Effector memory CD8-positive, alpha-beta T cell (primary cell): ENCODE measurements at places on chromosomes 4 and X.
A peak's percentile ranks its signal among the peaks of the same experiment; 100 is the strongest.

GRCh38 chrX:153762626-153763173 is 1.3 kb upstream of the PLXNB3 start:
- no peak for DNase-seq
- H3K36me3 ChIP-seq: no peaks in the 10 kb centered on the region
- H3K4me1 ChIP-seq: no peaks in the 10 kb centered on the region
- H3K4me3 ChIP-seq: no peak overlapping the region
- H3K27me3 ChIP-seq: no peaks in the 10 kb centered on the region
- no peak overlapping the region for H3K27ac ChIP-seq

- H3K36me3 ChIP-seq: peaks cover 4% of the 10 kb centered on the region
- no peak for DNase-seq
- H3K4me3 ChIP-seq: no peak overlapping the region
- no peaks in the 10 kb centered on the region for H3K4me1 ChIP-seq
- no peak overlapping the region for H3K27ac ChIP-seq
- H3K27me3 ChIP-seq: no peaks in the 10 kb centered on the region
These were observed 321.7 kb upstream of the FSTL5 start for GRCh38 chr4:162485486-162485885.

- DNase-seq: no peak
- no peaks in the 10 kb centered on the region for H3K27me3 ChIP-seq
- H3K36me3 ChIP-seq: no peaks in the 10 kb centered on the region
- no peak overlapping the region for H3K4me3 ChIP-seq
- H3K27ac ChIP-seq: no peak overlapping the region
These were observed 47.3 kb upstream of the C1GALT1C1 start for GRCh38 chrX:120677004-120677652.

DNA sequence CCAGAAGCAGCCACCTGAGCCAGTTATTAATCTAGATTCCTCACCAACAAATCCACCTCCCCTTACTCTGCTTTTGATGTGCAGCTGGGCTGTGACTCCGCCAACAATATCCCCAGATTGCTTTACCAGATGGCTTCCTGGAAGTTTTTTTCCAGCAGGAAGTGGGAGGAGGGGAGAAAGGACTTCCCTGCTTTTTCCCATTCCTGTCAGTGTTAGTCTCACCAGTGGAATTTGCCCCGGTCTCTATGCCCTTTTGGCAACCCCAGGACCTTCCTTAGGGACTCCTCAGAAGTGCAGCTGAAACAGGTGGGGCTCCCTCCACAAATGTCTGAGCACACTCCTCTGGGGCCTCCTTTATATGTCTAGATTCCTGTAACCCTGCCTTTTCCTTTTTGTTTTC is 465.2 kb upstream of the IGFBP7 start:
- H3K4me3 ChIP-seq: no peak overlapping the region
- H3K36me3 ChIP-seq: no peaks in the 10 kb centered on the region
- H3K27me3 ChIP-seq: no peaks in the 10 kb centered on the region
- DNase-seq: no peak
- no peaks in the 10 kb centered on the region for H3K4me1 ChIP-seq

DNA sequence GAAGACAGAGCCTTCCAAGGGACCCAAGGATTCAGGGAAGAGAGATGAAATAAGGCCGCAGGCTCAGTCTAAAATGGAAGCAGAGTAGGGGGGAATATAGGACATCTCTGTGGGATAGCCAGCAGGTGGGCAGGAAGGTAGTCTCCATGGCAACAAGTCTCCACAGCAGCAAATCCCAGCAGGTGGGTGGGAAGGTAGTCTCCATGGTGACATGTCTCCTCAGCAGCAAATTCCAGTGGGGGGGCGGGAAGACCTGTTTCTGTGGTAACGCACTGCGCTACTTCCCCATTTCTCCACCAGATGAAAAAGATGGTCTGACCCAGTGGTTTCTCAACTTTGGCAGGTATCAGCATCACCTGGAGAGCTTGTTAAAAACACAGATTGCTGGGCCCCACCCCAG is 18.3 kb downstream of the NLGN3 start:
- H3K27me3 ChIP-seq: no peaks in the 10 kb centered on the region
- H3K4me3 ChIP-seq: no peak overlapping the region
- H3K27ac ChIP-seq: no peak overlapping the region
- no peak for DNase-seq
- H3K4me1 ChIP-seq: peaks cover 12% of the 10 kb centered on the region

DNA sequence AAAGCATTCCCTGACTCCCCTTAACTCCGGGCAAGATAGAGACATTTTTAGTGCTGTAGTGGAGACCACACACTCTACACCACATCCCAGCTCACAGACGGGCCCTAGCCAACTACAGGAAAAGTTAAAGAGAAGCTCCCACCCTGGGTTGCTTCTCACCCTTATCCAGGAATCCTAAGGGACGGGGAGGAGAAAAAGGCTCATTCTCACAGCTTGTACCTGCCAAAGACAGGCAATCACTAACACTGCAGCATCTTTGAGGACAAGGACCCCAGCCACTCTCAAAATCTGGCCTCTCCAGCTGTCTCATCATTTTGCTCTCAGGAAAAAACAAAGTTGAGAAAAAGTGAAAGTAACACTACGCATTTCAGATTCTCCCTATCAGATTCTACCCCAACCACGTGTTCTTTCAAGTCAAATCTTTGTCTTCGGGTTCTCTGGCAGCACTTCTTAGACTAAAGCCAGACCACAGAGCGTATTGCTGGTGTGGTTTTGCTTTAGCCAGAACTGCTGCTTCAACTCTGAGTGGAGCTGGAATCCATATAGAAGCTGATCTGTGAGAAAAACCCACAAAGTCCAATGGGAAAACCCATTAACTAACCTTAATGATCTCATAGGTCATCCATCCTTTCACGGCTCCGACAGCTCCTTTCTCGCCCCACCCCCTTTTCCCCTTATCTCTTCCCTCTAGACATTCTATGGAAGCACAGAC is 605.9 kb upstream of the DIPK2B start:
- peak overlapping the region; percentile 82 for H3K4me3 ChIP-seq
- peaks cover 3% of the 10 kb centered on the region for H3K36me3 ChIP-seq
- peak; percentile 31 for DNase-seq
- H3K27ac ChIP-seq: peak overlapping the region; percentile 94

- H3K36me3 ChIP-seq: peaks cover 3% of the 10 kb centered on the region
- H3K4me1 ChIP-seq: peaks cover 6% of the 10 kb centered on the region
- H3K27ac ChIP-seq: no peak overlapping the region
- DNase-seq: no peak
- H3K27me3 ChIP-seq: peaks cover 17% of the 10 kb centered on the region
- no peak overlapping the region for H3K4me3 ChIP-seq
These were observed 40.4 kb downstream of the CCNG2 start for GRCh38 chr4:77197361-77197760.

DNA sequence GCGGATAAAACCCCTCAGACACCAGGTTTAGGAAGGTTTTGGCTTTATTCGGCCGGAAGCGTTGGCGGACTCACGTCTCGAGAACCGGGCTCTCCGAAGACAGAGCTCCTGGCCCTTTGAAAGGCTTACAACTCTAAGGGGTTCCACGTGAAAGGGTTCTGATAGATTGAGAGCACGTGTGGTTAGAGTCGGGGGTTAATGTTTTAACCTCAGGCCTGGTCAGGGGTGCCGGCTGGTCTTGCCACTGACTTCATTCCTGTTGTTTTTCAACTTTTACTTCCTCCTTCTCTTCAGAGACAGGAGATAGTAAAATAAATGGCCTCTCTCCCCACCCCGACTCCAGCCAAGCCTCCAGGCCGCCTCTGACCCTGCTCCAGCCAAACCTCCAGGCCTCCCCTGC is 4.7 kb upstream of the ASMT start:
- DNase-seq: no peak
- H3K36me3 ChIP-seq: peaks cover 26% of the 10 kb centered on the region
- no peaks in the 10 kb centered on the region for H3K27me3 ChIP-seq
- peak overlapping the region; percentile 69 for H3K27ac ChIP-seq
- no peaks in the 10 kb centered on the region for H3K4me1 ChIP-seq

DNA sequence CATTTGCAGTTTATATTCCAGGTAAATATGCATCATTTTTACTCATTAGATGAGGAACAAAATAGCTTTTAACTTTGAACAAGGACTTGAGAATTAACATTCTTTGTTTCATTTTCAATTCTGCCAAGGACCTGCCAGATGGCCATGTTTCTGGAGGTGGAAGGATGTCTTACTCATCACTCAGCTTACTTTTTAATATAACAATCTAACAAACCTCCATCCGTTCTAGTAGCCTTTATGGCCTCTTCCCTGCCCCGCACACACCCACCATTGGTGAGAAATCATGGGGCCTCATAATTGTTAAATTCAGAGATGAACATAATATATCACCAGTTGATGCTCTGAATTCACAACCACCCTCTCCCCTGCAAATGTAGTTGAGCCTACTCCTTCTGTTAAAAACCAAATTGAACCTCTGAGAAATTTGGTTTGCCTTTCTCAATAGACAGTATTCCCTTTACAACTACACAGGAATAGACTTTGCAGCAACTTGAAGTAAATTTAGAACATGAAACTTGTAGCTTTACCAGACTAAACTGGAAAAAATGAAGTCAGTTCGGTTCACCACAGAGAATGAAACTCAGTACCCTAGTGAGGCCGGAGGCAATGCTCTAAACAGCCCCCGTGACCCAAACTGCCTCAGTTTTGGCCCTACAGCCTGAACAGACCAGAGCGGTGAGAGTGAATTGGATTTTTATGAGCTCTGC is 50.1 kb upstream of the ACSL4 start:
- DNase-seq: no peak
- no peaks in the 10 kb centered on the region for H3K4me1 ChIP-seq
- H3K27ac ChIP-seq: peak overlapping the region; percentile 51
- no peaks in the 10 kb centered on the region for H3K27me3 ChIP-seq

- no peaks in the 10 kb centered on the region for H3K36me3 ChIP-seq
- no peak overlapping the region for H3K27ac ChIP-seq
- DNase-seq: no peak
- no peaks in the 10 kb centered on the region for H3K4me1 ChIP-seq
- no peak overlapping the region for H3K4me3 ChIP-seq
- no peaks in the 10 kb centered on the region for H3K27me3 ChIP-seq
These were observed 35.1 kb downstream of the GABRA2 start for GRCh38 chr4:46354701-46355262.

- no peak for DNase-seq
- no peaks in the 10 kb centered on the region for H3K27me3 ChIP-seq
- H3K27ac ChIP-seq: no peak overlapping the region
- no peaks in the 10 kb centered on the region for H3K4me1 ChIP-seq
These were observed 170.8 kb downstream of the TLL1 start for GRCh38 chr4:166043801-166044200.

DNA sequence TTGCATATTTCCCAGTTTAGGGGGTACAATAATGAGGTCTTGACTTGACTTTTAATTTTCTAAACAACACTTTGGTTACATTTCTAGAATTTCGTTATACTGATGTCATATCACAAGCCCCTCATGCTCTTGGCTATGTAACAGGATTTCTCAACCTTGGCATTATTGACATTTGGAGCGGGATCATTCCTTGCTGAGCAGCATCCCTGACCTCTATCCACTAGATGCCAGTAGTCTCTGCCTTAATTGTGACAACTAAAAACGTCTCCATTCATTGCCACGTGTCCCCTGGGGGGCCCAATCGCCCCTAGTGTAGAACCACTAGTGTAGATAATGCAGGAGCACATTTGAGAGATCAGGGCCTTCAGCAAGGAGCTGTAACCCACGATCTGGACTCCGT is 234.2 kb upstream of the MID1 start:
- no peaks in the 10 kb centered on the region for H3K27me3 ChIP-seq
- no peaks in the 10 kb centered on the region for H3K36me3 ChIP-seq
- H3K4me1 ChIP-seq: no peaks in the 10 kb centered on the region
- H3K27ac ChIP-seq: no peak overlapping the region

DNA sequence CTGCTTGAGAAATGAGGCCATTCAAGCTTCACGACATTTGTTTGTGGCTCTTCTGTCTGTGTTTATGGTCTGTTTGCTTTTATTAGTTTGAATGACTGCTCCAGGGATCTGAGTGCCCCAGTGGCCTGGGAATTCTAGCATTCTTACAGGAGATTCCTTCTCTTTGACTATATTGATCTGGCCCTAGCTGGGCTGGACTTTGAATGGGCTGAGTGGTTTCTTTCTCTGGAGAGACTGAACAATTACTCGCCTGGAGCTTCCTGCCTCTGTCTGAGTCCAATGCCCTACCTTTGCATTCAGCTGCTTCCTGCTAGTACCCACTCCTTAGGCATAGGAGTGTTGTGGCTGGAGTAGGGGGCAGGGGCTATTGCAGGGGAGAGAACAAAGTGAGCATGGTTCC is 51.2 kb upstream of the EDA start:
- no peak overlapping the region for H3K4me3 ChIP-seq
- no peaks in the 10 kb centered on the region for H3K27me3 ChIP-seq
- no peaks in the 10 kb centered on the region for H3K4me1 ChIP-seq
- DNase-seq: no peak
- H3K36me3 ChIP-seq: no peaks in the 10 kb centered on the region

DNA sequence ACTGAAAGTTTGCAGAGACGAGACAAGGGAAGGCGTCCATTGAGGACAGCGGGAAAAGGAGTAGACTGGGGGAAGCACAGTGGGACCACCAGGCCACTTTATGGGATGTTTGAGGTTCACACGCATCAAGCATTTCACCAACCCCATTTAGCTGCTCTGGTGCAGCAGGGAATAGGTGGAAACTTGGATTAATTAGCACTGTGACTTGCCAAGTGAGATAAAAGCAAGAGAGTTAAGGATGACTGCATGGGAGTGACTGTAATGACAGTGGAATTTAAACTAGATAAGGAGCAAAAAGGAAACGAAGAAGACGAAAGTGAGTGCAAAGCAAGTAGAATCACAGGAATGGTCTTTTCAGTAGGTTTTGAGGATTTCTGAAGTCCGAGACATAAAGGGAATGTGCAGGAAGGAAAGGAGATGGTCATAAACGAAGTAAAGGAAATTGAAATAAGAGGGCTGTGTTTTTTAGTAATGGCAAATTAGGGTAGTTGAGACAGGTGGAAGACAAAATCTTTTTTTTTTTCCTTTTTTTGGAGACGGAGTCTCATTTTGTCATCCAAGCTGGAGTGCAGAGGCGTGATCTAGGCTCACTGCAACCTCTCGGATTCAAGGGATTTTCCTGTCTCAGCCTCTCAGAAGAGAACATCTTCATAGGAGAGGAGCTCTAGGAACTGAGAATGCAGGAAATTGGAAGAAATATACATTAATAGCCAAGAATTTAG is 119.0 kb upstream of the MAP9 start:
- H3K4me1 ChIP-seq: no peaks in the 10 kb centered on the region
- no peak overlapping the region for H3K27ac ChIP-seq
- no peak for DNase-seq
- no peak overlapping the region for H3K4me3 ChIP-seq
- no peaks in the 10 kb centered on the region for H3K36me3 ChIP-seq

- no peak overlapping the region for H3K4me3 ChIP-seq
- no peaks in the 10 kb centered on the region for H3K4me1 ChIP-seq
- H3K36me3 ChIP-seq: no peaks in the 10 kb centered on the region
- H3K27me3 ChIP-seq: no peaks in the 10 kb centered on the region
These were observed 664.5 kb downstream of the RAPGEF2 start for GRCh38 chr4:159767406-159767805.

- no peak for DNase-seq
- no peaks in the 10 kb centered on the region for H3K36me3 ChIP-seq
- H3K27me3 ChIP-seq: no peaks in the 10 kb centered on the region
These were observed 183.2 kb downstream of the FBXW7 start for GRCh38 chr4:152352622-152353116.

DNA sequence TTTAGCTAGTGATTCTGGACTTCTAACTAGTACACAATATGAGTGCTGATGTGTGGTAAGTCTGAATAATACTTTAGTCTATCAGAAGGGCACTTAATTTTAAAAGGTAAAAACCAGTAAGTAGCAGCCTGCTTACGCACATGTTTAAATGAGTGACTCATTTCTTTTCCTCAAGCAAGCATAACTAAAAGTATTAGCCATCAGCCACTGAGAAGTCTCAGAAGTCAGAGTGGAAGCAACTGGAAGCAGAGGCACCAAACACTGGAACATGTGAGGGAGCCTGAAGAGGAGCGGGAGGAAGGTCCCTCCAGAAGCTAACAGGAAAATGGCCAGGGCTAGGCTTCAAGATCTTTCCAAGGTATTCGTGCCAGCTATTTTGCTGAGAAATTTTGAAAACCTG is 257.7 kb downstream of the RAPGEF2 start:
- H3K27me3 ChIP-seq: no peaks in the 10 kb centered on the region
- no peak overlapping the region for H3K4me3 ChIP-seq
- no peaks in the 10 kb centered on the region for H3K4me1 ChIP-seq
- no peak for DNase-seq
